Stimulated activated CD4-positive, alpha-beta T cell treated with anti-CD3 and anti-CD28 coated beads, Interleukin-12 subunit alpha, Interleukin-12 subunit beta, amount 100 ng/mL, for 4 hours (primary cell): ENCODE measurements at places on chromosomes 12 and 14.

GRCh38 chr12:54701940-54702592 is 53.9 kb upstream of the DCD start:
- no peak for DNase-seq

- no peak for DNase-seq
These were observed 54.8 kb upstream of the DYRK2 start for GRCh38 chr12:67593461-67594330.

- no peak for DNase-seq
These were observed 28.8 kb downstream of the PAX9 start for GRCh38 chr14:36690311-36691040.

DNA sequence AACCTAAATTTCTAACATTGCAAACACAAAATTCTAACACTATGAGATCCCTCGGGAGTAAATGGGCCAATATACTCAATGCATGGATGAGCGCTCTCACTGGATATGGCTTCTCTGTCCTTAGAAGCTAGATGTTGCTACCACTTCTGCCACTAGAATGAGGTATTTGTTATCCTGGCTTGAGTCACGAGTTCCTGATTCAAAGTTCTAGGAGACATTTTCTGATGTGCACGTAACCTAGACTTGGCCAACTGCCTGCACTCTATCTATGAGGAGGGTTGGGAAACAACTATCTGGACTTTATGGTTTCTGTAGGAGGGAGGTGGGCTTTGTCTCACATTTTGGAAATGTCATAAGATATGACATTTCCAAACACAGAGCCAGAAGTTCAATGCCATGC is 37.6 kb downstream of the FERMT2 start:
- DNase-seq = no peak

- no peak for DNase-seq
These were observed 57.5 kb downstream of the CCNK start for GRCh38 chr14:99538733-99539132.

GRCh38 chr12:106329231-106329982 is 26.9 kb downstream of the TCP11L2 start:
- no peak for DNase-seq

- DNase-seq = no peak
These were observed 105.7 kb downstream of the GCH1 start for GRCh38 chr14:54796961-54797360.
